Cerebellum (tissue), 4 donors: ENCODE measurements at places on chromosomes 4 and X. TPM values are rescaled to one million over a fixed set of nuclear protein-coding genes. Genes with fewer than 3 reads are reported as not detected.

The GABRB1 gene
- total RNA-seq, result 48.8 TPM

The BTC gene
- total RNA-seq, result 1.5 TPM

The SFRP2 gene
- 3.7 TPM for total RNA-seq

The PHEX gene
- 0.82 TPM for total RNA-seq

- no peak for DNase-seq
These were observed 5.4 kb upstream of the SH3BP2 start for GRCh38 chr4:2787230-2788100.
